ENCODE measurements at places on chromosomes 1 and 21.

DNA sequence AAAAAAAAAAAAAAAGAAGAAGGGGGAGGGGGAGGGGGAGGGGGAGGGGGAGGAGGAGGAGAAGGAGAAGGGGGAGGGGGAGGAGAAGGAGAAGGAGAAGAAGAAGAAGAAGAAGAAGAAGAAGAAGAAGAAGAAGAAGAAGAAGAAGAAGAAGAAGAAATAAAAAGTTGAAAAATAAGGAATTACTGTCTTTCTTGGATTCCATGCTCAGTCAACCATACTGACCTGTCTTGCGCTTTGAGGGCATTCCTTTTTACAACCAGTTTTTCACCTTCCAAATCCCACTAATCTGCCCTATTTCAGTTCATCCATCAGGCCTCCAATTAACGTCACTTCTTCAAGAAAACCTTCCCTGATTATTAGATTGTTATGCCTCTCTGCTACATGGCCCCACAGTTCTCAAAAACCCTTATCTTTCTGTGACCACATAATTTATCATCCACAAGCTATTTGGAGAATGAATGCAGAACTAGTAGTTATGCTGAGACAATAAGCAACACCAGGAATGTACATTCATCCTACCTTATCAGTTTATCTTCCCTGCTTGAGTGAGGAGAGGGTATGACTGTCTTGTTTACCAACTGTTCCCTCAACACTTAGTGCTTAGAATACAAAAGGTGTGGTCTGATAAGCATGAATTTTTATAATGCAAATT, 57.5 kb upstream of the GUCA2A start:
- no peak for DNase-seq

DNA sequence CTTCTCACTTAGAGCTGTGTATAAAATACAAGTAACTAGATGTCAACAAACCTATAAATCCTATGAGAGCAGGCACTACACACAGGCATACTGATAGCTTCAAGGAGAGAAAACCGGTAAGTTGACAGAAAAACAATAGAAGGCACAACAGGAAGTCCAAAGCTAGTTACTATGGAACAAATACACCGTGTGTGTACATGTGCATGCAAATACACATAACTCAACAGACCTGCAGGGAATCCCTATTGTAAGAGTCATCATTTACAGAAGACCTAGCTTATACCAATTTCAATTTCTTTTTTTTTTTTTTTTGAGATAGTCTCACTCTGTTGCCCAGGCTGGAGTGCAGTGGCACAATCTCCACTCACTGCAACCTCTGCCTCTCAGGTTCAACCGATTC, 26.3 kb downstream of the JAK1 start:
- DNase-seq, result no peak

DNA sequence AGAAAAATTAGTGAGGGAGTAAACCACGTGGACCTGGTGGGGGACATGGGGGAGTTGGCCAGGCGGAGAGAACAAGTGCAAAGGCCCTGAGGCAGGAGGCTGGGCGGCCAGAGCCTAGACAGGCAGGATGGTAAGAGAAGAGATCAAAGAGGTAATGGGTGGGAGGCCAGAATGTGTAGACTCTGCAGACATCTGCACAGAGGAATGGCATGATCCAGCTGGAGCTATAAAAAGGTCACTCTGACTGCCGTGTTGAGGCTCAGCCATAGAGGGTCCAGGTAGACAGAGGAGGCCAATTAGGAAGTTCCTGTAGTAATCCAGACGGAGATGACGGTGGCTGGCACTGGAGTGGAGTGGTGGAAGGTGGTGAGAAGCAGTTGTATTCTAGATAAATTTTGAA, 3.6 kb downstream of the H6PD start:
- no peak for DNase-seq

- no peak for DNase-seq
These were observed 27.8 kb downstream of the UCK2 start for GRCh38 chr1:165855010-165855838.

DNA sequence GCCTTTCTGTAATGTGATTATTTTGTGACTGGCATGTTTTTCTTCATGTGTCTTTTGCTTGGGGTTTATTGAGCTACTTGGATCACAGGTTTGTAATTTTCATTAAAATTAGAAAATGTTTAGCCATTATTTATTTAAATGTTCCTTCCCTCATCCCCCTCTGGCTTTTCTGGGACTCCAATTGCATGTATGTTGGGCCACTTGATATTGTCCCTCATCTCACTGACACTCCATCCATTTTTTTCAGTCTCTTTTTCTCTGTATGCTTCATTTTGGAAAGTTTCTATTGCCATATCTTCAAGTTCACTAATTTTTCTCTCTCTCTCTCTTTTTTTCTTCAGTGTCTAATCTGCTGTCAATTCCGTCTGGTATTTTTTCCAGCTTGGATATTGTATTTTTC, 390.1 kb downstream of the PRDM2 start:
- no peak for DNase-seq

GRCh38 chr1:75791022-75791421, 5.0 kb downstream of the RABGGTB start:
- no peak for DNase-seq

DNA sequence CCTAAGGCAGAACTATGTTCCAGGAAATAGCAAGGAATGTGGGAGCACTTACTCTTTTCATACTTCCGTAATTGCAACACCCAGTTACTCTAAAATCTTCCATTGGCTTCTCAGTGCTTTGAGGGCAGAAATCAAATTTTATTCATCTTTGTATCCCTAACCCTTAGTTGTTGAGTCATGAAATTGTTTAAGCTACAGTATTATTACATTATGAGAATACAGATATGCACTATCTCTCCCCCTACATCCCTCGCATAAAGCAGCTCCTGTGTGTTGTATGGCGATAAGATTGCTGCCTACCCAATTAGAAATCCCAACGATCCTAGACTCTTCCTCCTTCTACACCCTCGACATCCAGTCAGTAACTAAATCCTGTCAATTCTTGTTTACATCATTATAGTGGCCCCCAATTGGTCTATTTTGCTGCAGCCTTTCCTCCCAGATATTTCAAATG, 2.6 kb downstream of the AIDA start:
- no peak for DNase-seq

DNA sequence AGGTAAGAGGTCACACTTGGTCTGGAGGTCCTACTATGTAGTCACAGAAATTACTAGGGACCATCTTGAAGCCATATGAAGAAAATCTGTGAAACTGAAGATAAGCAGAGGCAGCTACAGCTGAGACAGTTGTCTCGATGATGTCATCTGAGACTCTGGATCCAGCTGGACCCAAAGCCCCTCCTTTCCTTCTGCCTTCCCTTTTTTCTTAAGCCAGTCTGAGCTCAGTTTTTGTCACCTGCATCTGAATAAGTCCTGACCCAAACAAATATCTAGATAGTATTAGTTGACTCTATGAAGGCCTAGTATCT, 143.3 kb downstream of the ETS2 start:
- no peak for DNase-seq

- no peak for DNase-seq
These were observed 44.2 kb upstream of the CD55 start for GRCh38 chr1:207277241-207277640.

GRCh38 chr21:33969581-33969980, 54.0 kb upstream of the ATP5PO start:
- no peak for DNase-seq

DNA sequence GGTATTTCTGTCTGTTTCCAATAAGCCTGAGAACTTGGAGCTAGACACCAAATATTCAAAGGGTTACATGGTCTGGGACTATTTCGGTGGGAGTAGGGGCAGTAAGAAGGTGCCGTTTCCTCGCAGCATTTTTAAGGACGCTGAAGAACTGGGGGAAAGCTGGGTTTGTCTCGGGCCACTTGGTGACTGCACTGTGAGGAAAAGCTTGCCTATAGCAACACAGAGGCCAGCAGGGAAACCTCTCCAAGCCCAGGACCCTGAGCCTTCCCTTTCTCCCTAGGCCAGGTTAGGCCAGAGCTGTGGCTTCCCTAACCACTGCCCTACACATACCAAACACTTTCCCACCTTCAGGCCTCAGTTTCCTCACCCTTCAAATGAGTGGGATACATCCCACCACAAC, 3.3 kb downstream of the GLIS1 start:
- no peak for DNase-seq

DNA sequence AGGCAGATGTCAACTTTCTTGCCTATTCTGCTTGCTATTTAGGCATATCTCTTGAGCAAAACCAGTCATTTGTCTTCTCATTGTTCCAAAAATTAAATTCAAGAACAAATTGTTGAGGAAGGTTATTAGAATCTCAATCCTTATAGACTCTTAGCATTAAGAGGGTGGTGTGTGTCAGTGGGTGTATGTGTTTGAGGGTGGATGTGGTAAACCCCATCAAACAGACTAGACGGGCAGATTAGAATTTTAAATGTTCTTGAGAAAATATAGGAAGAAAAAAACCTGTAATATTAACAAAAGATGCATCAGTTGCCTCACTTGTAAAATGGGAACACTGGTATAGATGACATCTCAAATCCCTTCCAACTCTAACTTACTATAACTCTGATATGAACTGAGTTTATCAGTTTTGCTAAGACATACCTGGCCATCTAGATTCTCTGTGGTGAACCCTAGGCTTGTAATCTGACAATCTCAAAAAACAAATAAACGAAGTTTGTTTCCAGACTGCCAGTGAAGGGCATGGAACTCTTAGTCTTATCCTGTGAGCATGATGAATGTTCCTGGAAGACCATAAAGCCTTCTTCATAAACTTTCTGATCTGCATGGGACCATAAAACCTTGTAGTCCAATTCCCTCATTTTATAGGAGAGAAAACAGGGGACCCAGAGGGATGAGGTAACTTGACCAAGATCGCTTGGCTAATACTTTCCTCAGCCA, 176.3 kb upstream of the SGIP1 start:
- no peak for DNase-seq

DNA sequence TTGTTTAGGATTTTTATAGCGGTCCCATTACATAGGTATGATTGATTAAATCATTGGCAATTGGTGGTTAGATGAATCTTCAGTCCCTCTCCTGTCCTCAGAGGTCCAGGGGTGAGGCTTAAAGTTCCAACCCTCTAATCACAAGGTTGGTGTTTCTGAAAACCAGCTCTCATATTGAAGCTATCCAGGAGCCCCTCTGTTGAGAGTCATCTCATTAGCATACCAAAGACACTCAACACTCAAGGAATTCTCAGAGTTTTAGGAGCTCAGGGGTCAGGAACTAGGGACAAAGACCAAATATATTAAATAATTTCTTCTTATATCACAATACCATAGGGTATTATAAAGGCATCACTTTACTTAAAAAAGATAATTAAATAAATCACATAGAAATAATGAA, 23.3 kb downstream of the FCRL2 start:
- DNase-seq, result no peak

GRCh38 chr1:54327386-54328065, 78.7 kb downstream of the SSBP3 start:
- DNase-seq, result no peak

GRCh38 chr21:43343095-43343991, 83.6 kb downstream of the SIK1 start:
- DNase-seq, result no peak

DNA sequence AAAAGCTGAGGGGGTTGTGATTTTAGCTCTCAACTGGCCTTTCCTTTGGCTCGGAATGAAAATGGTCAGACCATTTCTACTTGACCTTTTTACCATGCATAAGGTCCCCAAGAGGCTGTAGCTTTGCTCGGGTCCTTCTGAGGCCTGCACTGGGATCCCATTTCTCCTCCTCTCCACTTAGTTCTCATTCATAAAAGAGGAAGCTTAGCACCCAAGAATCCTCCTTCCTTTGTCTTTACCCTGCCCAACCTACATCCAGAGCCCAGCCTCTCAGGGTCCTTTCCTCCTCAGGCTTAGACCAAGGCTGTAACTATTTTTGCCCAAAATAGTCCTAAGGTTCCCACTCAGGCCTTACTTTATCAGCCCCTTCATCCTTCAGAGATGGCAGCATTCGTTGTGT, 6.0 kb upstream of the SLC27A3 start:
- DNase-seq, result no peak

GRCh38 chr1:246291127-246291526, 216.0 kb downstream of the SMYD3 start:
- DNase-seq, result no peak

GRCh38 chr1:85603086-85603880, 22.7 kb downstream of the CCN1 start:
- DNase-seq, result no peak

- no peak for DNase-seq
These were observed 5.0 kb downstream of the AGT start for GRCh38 chr1:230708631-230709580.

GRCh38 chr1:9198538-9199361, 35.8 kb upstream of the H6PD start:
- DNase-seq, result no peak

GRCh38 chr1:10910681-10911489, 101.6 kb upstream of the TARDBP start:
- DNase-seq, result no peak

- no peak for DNase-seq
These were observed 448.3 kb downstream of the PTPRC start for GRCh38 chr1:199087144-199087543.

DNA sequence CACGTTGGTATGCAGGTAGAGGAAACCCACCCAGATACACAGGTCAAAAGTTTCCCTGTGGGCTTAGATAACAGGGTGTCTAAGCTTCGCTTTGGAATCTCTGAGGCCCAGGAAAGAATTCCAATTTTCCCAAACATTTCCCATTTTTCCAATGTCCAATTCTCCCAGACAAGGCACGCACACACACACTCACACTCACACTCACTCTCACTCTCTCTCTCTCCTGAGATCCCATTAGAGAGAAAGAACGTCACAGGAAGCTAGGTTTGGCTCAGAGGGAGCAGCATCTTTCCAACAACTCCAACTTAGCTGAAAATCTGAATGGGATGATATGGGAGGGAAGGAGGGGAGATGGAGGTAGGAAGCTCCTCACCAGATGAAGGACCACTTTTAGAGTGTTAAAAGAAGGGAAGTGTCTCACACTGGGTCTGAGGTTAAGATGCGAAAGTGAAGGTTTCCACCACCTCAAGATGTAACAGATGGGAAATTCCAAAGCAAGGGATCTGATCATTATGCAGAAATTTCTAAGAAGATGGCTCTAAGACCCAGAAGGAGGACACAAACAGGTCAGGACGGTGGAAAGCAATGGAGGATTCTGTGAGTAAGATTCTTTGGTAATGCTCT, 63.5 kb downstream of the GNG12 start:
- no peak for DNase-seq

DNA sequence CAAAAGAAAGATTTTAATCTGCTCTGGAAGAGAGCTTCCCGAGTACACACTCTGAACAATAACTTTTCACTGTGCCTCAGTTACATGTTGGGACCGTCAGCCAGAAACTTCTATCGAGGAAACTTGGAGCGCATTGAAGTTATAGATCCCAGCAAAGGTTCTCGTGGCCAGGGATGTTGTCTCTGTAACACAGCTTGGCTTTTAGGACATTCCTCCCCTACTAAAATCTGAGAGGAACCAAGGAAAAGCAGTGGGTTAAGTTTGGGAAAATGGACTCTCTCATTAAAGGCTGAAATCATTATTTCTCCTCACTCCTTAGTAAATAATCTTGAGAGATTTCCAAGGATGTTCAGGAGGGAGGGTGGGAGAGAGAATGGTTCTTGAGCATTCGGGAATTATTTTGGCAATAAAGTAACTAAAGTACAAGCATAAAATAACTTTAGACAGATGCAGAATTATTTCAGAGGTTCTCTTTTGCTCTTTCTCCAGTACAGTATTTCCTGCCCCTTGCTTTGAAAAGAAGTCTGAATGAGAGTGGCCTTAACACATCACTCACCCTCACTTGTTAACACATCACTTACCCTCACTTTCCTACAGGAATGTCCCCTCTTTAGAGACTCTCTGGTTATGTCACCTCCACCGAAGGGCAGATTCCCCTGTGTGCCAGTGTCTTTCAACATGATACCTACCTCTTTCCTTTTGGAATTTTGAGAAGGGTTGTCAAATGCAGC, 1.8 kb upstream of the NFIA start:
- DNase-seq, result no peak

GRCh38 chr1:21396516-21396915, 43.4 kb upstream of the NBPF3 start:
- no peak for DNase-seq
